Mesothelial cell of epicardium (in vitro differentiated cells): ENCODE measurements at places on chromosomes 1 and 21. TPM values are rescaled to one million over a fixed set of nuclear protein-coding genes. Genes with fewer than 3 reads are reported as not detected.

MIXL1 gene
- 3.2 to 4.3 TPM (median 3.4 TPM) in 3 replicates for total RNA-seq

C1orf94 gene
- total RNA-seq = not detected in 3 replicates

WNT4 gene
- 34.9 to 41.2 TPM (median 38.7 TPM) in 3 replicates for total RNA-seq

LRRC53 gene
- total RNA-seq = not detected in 3 replicates

- no peak overlapping the region for H3K27ac ChIP-seq
- peaks cover 28% of the 10 kb centered on the region for H3K27me3 ChIP-seq
- no peak overlapping the region for H3K4me3 ChIP-seq
- no peak for DNase-seq
- no peaks in the 10 kb centered on the region for H3K4me1 ChIP-seq
Measured at GRCh38 chr1:209513226-209513625, 70.3 kb upstream of the CAMK1G start.

DNA sequence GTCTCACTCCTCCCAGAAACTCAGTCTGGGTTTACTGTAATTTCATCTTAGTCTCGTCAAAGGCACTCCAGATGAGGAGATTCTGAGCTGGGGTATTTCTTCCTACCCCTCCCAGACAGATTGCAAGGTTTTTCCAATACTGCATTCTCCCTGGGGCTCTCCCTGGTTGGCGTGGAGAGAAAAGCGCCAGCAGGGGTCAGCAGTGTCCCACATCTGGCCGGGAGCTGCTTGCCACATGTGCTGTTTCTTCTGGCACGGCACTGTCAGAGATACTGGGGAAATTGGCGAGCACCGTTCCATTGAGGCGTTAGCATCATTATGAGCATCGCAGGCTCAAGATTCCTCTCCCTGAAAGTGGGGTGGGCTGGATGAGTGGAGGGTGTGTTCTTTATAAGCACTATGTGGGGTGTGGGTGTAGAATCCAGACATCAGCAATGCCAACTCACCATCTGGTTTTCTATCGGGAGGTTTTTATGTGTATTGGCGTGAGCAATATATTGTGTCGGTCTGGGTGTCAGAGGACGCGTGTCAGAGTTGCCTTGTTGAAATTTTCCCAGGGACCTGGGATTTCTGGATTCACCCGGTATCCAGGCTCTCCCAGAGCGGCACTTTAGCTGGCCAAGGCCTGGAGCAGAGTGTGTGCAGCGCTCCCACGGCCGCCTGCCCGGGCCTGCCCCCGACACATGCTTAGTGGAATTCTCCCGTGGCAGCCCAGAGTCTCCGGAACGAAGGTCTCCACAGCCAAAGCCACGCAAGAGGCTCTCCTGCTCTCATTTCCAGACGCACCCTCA is 8.0 kb upstream of the NAV1 start:
- H3K4me1 ChIP-seq = peaks cover 21% of the 10 kb centered on the region
- peak; percentile 83 for DNase-seq
- H3K27me3 ChIP-seq = no peaks in the 10 kb centered on the region
- H3K27ac ChIP-seq = no peak overlapping the region

DNA sequence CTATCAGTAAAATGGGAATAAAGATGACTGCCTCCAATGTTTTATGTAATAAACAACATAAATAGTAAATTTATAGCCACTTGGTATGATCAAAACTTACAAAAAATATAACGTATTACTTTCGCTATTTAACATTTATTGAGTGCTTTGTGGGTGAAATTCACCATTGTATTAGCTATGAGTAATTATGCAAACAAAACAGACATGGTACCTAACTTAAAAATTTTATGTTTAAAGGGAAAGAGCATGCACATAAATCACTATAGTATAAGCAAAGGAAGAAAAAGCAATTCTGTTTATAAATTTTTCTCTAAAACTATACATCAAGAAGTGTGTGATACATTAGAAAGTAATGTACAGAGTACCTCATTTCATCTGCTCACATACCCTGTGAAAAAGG is 1046.2 kb downstream of the NCAM2 start:
- no peaks in the 10 kb centered on the region for H3K27me3 ChIP-seq
- no peak overlapping the region for H3K27ac ChIP-seq
- H3K4me3 ChIP-seq = no peak overlapping the region
- no peaks in the 10 kb centered on the region for H3K36me3 ChIP-seq
- DNase-seq = no peak
- peaks cover 30% of the 10 kb centered on the region for H3K4me1 ChIP-seq

DNA sequence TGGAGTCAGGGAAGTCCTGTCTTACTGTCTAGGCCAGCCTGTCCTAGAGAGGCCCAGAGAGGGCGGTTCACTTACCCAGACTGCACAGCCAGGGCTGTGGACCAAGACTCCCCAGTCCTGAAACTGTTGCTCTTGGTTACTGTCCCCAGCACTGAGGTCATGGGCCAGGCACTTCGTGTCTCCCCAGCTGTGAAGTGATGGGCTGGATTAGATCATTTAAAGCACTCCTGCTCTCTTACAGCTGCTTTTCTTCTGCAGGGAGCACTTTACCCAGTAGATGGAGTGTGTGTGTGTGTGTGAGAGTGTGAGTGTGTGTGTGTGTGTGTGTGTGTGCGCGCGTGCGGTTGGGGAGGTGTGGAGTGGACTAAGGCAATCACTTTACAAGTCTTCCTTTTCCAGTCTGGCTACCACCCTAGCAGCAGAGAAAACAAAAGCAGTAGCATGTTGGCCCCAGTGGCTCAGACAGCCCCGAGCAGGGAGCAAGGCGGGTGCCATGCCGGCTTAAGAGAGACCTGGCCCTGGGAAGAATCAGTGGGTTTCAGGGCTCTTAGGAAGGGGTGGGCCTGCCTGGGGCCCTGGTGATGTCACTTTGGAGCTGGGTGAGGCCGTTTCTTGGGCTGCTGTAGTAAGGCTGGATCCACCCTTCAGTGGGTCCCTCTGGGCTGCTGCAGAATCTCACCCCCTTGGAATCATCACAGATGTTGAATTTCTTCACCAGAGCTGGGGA is 2.4 kb downstream of the SPSB1 start:
- H3K4me1 ChIP-seq = peaks cover 12% of the 10 kb centered on the region
- no peak for DNase-seq
- no peaks in the 10 kb centered on the region for H3K27me3 ChIP-seq
- H3K27ac ChIP-seq = peak overlapping the region; percentile 30
- no peaks in the 10 kb centered on the region for H3K36me3 ChIP-seq
